ENCODE measurements at places on chromosomes 2 and 18. TPM values are rescaled to one million over a fixed set of nuclear protein-coding genes. Genes with fewer than 3 reads are reported as not detected.

POTEI gene
- polyA plus RNA-seq = 0.04 TPM

DNA sequence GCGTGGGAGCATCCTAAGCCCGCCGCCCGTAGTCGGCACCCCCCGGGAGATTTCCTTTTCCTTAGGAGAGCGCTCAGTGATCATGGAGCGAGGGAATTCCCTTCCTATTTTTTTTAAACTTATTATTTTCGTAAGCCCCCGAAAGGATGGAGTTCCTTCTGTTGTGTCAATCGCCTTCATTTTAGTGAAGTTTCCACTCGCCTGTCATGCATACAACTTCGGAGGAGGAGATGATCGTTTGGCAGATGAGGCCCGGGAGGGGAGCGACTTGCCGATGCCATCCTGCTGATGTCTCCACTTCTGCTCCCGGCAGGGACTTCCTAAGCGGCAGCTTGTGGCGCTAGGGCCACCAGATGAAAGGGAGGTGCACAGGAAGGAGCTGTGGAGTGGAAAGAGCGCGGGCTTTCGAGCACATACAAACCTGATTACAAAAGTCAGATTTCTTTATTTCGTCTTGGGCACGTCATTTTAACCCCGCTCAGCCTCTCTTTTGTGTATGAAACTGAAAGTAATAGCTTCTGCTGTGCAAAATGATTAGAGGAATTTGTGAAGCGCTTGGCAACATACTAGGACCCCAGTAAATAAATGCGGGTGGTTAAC, at the start of gene ADGRF3:
TSS of gene ADGRF3 (minus strand) at position 336 of the 600 bp plus-strand sequence. CDS start 555 bp downstream, outside the sequence.
- DNase-seq = no peak

- DNase-seq = no peak
Observed at GRCh38 chr2:10490806-10491291, 42.7 kb upstream of the ODC1 start.

DNA sequence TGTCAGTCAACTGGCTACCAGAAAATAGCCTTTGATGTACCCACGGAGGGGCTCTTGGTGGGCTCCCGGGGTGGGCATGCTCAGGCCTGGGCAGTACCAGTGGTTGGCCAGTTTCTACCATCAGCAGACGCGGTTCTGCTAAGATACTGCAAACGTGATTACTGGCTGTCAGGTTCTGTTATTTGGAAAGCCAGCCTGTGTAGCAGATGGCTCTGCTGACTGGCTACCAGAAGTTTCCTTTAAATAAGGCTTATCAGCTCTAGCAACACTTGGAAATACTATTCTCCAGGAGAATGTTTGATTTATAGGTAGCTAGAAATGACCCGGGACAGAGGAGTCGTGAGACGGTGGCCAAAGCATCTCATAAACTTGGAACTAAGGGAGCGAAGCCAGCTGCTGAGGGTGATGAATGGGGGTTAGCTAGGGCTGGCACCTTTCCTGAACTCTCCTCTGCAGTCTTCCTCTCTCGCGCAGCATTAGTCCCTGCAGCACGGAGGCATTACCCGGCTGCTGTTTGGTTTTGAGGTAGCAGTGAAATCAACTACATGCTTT, 171.9 kb downstream of the AGAP1 start:
- DNase-seq = no peak

- DNase-seq = no peak
Observed at GRCh38 chr2:95526360-95527341, 42.1 kb upstream of the TRIM43B start.

DNA sequence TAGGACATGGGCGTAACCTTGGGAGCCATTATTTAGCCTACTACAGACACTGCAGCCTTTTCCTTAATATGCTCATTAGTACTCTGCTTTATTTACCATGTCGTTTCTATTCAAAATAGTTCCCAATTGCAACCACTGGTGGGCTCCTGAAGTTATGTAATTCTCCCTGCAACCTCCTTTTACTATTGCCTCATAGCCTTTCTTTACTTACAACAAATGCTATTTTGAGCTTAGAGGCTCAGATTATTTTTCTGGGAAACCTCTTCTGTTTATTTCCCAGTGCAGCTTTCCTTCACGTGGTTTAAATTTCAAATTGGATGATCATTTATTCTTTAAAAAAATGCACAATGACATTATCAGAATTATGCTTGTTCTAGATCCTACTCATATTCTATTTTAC, 492.3 kb upstream of the TMEFF2 start:
- peak; percentile 39 for DNase-seq

DNA sequence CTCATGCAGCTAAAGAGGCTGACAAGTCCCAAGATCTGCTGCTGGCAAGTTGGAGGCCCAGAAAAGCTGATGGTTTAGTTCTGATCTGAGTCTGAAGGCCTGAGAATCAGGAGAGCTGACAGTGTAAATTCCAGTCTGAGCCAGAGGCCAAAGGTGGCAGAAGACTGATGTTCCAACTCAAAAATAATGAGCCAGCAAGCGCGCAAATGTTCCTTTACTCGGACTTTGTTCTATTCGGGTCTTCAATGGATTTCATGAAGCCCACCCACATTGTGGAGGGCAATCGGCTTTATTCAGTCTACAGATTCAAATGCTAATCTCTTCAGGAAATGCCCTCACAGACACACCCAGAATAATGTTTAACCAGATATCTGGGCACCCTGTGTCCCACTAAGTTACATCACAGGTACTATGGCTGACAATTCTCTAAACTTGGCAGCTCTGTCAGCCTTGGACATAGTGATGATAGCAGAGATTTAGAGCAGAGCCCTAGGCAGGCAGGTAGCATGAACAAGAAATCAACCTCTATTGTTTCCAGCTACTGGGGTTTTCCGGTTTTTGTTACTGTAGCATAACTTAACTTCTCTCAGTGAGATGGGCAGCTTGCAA, 318.5 kb downstream of the HRH4 start:
- no peak for DNase-seq

GRCh38 chr2:240259924-240260529, 119.6 kb upstream of the OTOS start:
- DNase-seq = no peak

- no peak for DNase-seq
Observed at GRCh38 chr2:127576433-127577207, 41.1 kb downstream of the MYO7B start.

GRCh38 chr2:8538531-8538930, 143.3 kb upstream of the ID2 start:
- no peak for DNase-seq

- DNase-seq = no peak
Observed at GRCh38 chr2:72089537-72089936, 58.1 kb downstream of the CYP26B1 start.

DNA sequence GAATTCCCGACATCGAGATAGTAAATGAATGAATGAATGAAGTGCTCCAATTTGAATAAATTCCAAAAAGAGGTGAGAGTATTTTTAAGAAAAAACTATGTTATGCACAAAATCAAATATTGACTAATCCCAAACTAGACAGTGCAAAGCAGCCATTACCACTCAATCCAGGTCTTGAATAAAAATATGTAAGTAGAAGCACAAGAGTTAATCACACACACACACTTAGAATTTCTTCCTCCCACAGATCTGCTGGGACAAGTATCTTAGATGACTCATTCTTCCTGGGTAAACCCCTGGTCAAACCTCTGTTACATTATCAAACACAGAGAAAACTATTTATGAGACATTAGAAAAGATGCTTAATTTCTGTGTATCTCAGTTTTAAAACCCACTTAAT, 102.0 kb downstream of the PLA2R1 start:
- DNase-seq = no peak

GRCh38 chr18:10580215-10580614, 54.4 kb downstream of the NAPG start:
- DNase-seq = no peak

- DNase-seq = no peak
Observed at GRCh38 chr2:228767196-228767595, 503.9 kb downstream of the PID1 start.

DNA sequence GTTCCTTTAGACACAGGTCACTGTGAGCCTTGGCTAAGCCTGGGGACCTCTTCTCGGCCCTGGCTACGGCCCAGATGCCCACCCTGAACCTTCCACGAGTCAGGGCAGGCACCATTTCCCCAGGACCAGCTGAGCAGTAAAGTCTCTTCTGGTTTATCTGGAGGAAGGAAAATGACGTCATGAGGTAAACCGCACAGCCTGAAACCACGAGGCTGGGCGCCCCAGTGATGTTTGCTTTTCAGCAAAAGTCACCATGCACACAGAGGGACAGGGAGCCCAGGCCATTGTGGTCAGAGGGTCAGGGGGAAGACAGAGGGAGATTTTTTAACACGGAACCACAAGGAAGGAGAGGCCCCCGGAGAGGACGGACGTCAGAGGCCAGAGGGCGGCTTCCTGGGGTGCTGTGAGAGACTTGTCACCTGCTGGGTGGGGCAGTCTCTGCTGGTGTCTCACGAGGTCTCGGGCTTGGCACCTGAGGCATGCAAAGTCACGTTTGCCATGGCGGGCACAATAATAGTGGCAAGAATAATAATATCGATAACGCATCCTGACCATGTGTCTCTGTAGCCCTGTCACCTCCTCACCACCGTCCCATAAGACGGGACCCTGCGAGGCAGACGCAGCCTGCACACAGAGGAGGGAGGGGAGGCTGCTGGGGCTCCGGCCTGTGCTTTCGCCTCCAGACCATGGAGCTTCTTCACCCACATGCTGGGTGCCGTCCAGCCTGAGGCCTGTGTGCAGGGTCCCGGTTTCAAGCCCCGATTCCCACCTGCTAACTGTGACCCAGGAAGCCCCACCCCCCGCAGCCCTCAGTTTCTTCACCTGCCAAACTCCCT, 33.2 kb upstream of the FOSL2 start:
- no peak for DNase-seq

All from forelimb muscle (tissue), 1 donor.